ENCODE measurements at places on chromosomes 2 and 18. TPM values are rescaled to one million over a fixed set of nuclear protein-coding genes. Genes with fewer than 3 reads are reported as not detected.

ABHD1 gene
- total RNA-seq, result 0.79 TPM

GALR1 gene
- total RNA-seq, result not detected

SPEG gene
- total RNA-seq, result 7.1 TPM

TMEM178A gene
- 0.66 TPM for total RNA-seq

CYB5A gene
- total RNA-seq, result 98.9 TPM

DLX1 gene
- 0.11 TPM for total RNA-seq

TBR1 gene
- 0.04 TPM for total RNA-seq

MC4R gene
- 0.19 TPM for total RNA-seq

GLB1L gene
- 8.3 TPM for total RNA-seq

FEV gene
- 1.2 TPM for total RNA-seq

PLCD4 gene
- total RNA-seq, result 0.90 TPM

DLX2 gene
- total RNA-seq, result 0.49 TPM

SLC38A11 gene
- total RNA-seq, result 4.3 TPM

MAT2A gene
- total RNA-seq, result 175 TPM

TUBA3E gene
- total RNA-seq, result not detected

IFIH1 gene
- 14.9 TPM for total RNA-seq

HAT1 gene
- total RNA-seq, result 30.8 TPM

KCNE4 gene
- 0.97 TPM for total RNA-seq

VWA3B gene
- total RNA-seq, result not detected

SERPINB2 gene
- 0.37 TPM for total RNA-seq

SPAST gene
- total RNA-seq, result 26.1 TPM

SIX3 gene
- total RNA-seq, result not detected

CERKL gene
- not detected for total RNA-seq

PMS1 gene
- 23.8 TPM for total RNA-seq

GPR35 gene
- total RNA-seq, result 0.49 TPM

RNASEH1 gene
- 14.3 TPM for total RNA-seq

EDAR gene
- total RNA-seq, result not detected

ANTXR1 gene
- total RNA-seq, result 173 TPM

TANC1 gene
- 26.7 TPM for total RNA-seq

ERFE gene
- not detected for total RNA-seq

GDF7 gene
- total RNA-seq, result 0.46 TPM

OST4 gene
- 355 TPM for total RNA-seq

TACR1 gene
- 1.4 TPM for total RNA-seq

FOXD4L1 gene
- not detected for total RNA-seq

HOXD9 gene
- total RNA-seq, result 11.5 TPM

SCN1A gene
- 0.07 TPM for total RNA-seq

CD226 gene
- 3.2 TPM for total RNA-seq

TGFA gene
- 0.69 TPM for total RNA-seq

DAW1 gene
- not detected for total RNA-seq

CDH7 gene
- not detected for total RNA-seq

CD28 gene
- total RNA-seq, result not detected

MYO5B gene
- total RNA-seq, result 9.1 TPM

GGCX gene
- total RNA-seq, result 57.1 TPM

DLGAP1 gene
- total RNA-seq, result 26.1 TPM

XDH gene
- total RNA-seq, result not detected

FSHR gene
- total RNA-seq, result not detected

ICOS gene
- total RNA-seq, result not detected

TMEM131 gene
- 40.9 TPM for total RNA-seq

LINC00305 gene
- not detected for total RNA-seq

SLC5A7 gene
- 0.42 TPM for total RNA-seq

KCNS3 gene
- total RNA-seq, result 0.91 TPM

TOGARAM2 gene
- 0.96 TPM for total RNA-seq

COL4A3 gene
- total RNA-seq, result 12.7 TPM

CD8B2 gene
- total RNA-seq, result not detected

UPP2 gene
- total RNA-seq, result 0.14 TPM
